ENCODE measurements at places on chromosomes 12 and 14. TPM values are rescaled to one million over a fixed set of nuclear protein-coding genes. Genes with fewer than 3 reads are reported as not detected.
A peak's percentile ranks its signal among the peaks of the same experiment; 100 is the strongest.

GRCh38 chr14:68703093-68703492 is 89.8 kb downstream of the ZFP36L1 start:
- no peak for DNase-seq
- no peak overlapping the region for H3K4me3 ChIP-seq
- no peak overlapping the region for H3K27ac ChIP-seq
- H3K36me3 ChIP-seq: no peaks in the 10 kb centered on the region
- peaks cover 13% of the 10 kb centered on the region for H3K4me1 ChIP-seq

DNA sequence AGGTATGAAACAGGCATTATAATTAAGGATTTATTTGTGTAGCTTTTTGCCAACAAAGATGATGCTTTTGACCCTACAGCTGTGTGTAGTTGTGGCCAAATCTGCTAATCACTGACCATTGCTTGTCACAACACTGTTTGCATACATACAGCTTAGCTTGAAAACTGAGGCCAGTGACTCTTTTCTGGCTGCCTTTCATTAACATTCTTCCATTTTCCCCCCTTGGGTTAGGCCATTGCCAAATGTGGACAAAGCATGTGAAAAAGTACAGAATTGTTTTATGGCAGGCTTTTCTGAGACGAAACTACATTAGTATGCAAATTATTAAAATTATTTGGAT is 263.3 kb downstream of the SLC16A7 start:
- no peak overlapping the region for H3K4me3 ChIP-seq
- H3K27me3 ChIP-seq: no peaks in the 10 kb centered on the region
- H3K27ac ChIP-seq: no peak overlapping the region
- no peak for DNase-seq
- no peaks in the 10 kb centered on the region for H3K4me1 ChIP-seq
- no peaks in the 10 kb centered on the region for H3K36me3 ChIP-seq

Gene NKX2-8
- total RNA-seq: not detected

DNA sequence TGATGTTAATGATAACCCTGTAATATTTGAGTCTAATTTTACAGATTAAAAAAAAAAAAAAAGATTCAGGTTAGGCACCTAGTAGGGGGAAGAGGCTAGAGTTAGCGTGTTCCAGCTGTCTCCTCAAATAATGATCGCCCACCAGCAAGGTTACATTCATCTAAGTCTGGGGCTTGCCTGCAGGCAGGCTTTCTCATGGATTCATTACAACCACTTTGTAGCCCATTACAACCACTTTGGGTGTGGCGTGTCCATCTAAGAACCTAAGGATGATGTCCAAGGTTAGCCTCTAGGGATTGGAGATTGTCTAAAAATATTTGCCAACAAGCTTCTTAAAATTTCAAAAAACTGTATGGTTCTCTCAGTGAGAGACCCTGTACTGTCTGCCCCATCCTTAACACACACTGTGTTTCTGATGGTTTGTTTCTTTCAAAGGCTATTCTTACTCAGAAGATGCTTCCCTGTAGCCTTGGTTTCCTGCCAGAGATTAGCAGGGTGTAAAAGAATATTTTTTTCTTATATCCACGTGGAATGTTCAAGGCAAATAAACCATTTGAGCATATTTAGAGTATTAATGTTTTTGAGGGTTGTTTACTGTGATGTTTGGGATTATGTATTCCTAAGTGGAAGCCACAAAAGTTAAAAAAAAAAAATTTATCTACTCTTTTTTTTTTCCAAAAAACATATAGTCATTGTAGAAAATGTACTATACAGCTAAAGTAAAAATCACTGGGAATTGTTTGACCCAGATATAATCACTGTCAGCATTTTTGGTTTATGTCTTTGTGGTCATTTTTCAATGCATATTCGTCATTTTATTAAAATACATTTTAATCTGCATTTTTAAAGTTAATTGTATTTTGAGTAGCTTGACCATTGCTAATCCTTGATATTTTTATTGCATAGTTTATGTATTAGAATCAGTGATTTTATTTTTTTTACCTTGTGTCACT is 1.7 kb downstream of the DYNC1H1 start:
- H3K27me3 ChIP-seq: no peaks in the 10 kb centered on the region
- H3K4me1 ChIP-seq: peaks cover 49% of the 10 kb centered on the region
- H3K27ac ChIP-seq: peak overlapping the region; percentile 74
- peak overlapping the region; percentile 90 for H3K4me3 ChIP-seq
- DNase-seq: no peak
- H3K36me3 ChIP-seq: peaks cover 12% of the 10 kb centered on the region

Gene NFE2
- not detected for total RNA-seq

- H3K27ac ChIP-seq: peak overlapping the region; percentile 38
- H3K27me3 ChIP-seq: no peaks in the 10 kb centered on the region
- H3K36me3 ChIP-seq: no peaks in the 10 kb centered on the region
- DNase-seq: no peak
Measured at GRCh38 chr14:95522116-95522515, 5.7 kb upstream of the SYNE3 start.

Gene TSPAN19
- total RNA-seq: not detected

- H3K27ac ChIP-seq: no peak overlapping the region
- H3K36me3 ChIP-seq: no peaks in the 10 kb centered on the region
- no peak overlapping the region for H3K4me3 ChIP-seq
- H3K4me1 ChIP-seq: no peaks in the 10 kb centered on the region
Measured at GRCh38 chr14:55946231-55946630, 172.0 kb upstream of the PELI2 start.

Gene LMNTD1
- total RNA-seq: not detected

Gene ARMH4
- not detected for total RNA-seq

Gene ABHD12B
- total RNA-seq: not detected

Gene WNT1
- not detected for total RNA-seq

DNA sequence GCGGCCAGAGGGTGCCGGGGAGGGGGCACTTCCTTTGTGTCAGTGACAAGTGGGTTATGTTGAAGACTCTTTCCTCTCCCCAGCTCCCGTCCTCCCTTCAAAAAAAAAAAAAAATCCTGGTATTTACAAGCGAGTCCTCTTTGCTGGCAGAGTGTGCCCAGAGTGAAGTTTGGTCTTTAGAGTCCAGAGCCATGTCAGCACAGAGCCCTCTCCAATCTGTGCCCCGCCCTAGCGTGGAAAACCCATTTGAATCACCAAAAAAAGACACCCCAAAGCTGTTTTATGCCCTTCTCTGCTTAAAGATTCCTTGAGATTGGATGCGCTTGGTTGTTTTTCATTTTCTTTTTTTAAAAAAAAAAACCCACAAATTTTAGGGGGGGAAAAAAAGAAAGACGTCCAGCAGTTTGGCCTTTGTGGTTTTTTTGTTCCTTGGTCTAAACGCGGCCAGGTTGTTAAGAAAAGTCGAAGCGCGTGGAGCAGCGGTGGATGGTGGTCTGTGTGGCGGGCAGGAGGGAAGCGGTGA is 3.3 kb downstream of the NKX2-1 start:
- H3K27ac ChIP-seq: no peak overlapping the region
- peaks cover 7% of the 10 kb centered on the region for H3K4me1 ChIP-seq
- DNase-seq: no peak
- no peak overlapping the region for H3K4me3 ChIP-seq
- H3K27me3 ChIP-seq: peaks cover 56% of the 10 kb centered on the region

Gene GPR135
- 1.5 TPM for total RNA-seq

DNA sequence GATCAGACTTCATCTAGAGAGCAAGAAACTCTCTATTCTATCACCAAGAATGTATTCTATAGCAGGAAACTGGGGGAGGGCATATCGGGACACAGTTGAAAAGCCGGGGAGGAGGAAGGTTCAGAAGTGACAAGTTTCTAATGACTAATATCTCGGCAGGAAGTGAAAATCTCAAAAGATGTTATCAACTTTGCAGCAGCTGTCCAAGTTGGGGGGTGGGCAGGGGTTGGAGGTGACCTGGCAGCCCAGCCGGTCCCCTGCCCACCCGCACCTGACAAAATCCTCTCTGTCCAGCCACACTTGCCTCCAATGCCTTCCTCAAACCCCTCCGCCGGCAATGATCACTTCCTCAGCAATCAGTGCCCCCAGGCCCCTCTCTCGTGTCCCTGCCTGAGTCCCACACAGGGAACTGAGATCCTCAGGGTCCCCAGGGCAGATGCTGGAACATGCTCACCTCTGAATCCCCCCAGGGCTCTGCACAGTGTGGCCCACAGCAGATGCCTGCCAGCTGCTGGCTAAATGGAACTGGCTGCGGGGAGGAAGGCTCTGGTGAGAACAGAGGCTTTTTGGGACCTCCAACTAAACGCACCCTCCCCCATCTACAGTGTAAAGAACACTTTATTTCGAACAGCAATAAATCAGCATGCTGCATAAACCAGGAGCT is 43.9 kb downstream of the CCDC88C start:
- H3K27ac ChIP-seq: peak overlapping the region; percentile 87
- peak; percentile 66 for DNase-seq
- peaks cover 36% of the 10 kb centered on the region for H3K36me3 ChIP-seq
- H3K27me3 ChIP-seq: no peaks in the 10 kb centered on the region

Measured in activated B cell treated with CpG ODN at 0.5 μM for 24 hours (primary cell).